Neural crest cell (in vitro differentiated cells): ENCODE measurements at places on chromosomes 3 and 15. TPM values are rescaled to one million over a fixed set of nuclear protein-coding genes. Genes with fewer than 3 reads are reported as not detected.

DNA sequence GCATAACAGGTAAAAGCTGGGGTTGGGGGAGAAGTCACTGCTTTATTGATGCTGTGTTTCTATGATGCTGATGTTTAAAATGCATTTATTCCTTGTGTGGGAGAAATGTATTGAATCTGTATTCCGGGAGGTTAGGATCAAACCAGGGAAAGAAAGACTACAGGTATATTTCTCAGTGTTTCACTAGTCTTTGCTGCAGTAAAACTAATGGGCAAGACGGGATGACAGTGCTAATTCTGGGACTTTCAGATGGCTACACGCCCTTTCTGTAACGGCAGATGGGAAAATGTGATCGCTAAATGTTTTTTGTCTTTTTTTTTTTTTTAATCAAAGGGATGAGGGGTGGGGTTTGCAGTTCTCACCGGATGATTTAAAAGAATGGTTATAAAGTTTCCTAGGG is 393 bp downstream of the CNTN6 start:
- H3K4me1 ChIP-seq, result peaks cover 17% of the 10 kb centered on the region
- no peaks in the 10 kb centered on the region for H3K36me3 ChIP-seq
- no peak for DNase-seq
- no peaks in the 10 kb centered on the region for H3K27me3 ChIP-seq
- peak overlapping the region; percentile 60 for H3K4me3 ChIP-seq
- H3K27ac ChIP-seq, result no peak overlapping the region

DNA sequence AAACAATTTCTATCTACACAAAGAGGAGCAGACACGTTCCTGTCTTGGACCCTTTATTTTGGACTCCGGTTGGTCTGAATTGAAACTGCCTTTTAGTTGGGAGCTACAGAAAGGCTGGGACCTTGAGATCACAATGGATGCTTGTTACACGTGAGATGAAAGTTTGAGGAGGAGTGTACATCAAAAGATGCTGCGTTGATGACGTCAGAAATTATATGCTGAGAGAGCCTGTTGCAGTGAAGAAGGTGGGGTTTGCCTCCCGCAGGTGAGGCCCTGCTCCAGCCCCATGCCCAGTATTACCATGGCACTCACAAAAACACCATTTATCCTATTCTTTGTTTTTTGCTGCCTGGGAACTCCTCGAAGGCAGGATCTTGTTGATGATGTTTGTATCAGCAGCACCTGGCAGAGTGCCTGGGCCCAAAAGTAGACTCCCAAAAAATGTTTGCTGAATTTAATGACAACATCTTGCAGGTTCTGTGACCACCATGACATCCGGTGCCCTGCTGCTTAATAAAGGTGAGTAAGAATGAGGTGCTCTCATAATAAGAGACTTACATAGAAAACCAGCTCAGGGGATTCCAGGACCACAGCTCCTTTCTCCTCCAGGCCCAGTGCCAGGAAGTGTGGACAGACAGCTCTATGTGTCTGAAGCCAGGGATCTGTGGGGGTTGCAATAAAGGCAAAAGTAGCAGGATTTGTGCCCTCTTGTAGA is 136.1 kb upstream of the UBE2E1 start:
- no peak overlapping the region for H3K4me3 ChIP-seq
- no peak for DNase-seq
- no peak overlapping the region for H3K27ac ChIP-seq
- peaks cover 4% of the 10 kb centered on the region for H3K4me1 ChIP-seq
- H3K27me3 ChIP-seq, result no peaks in the 10 kb centered on the region
- no peaks in the 10 kb centered on the region for H3K36me3 ChIP-seq

The RTP1 gene
- not detected in 2 replicates for total RNA-seq

GRCh38 chr3:38011111-38011510 is 18.3 kb downstream of the PLCD1 start:
- H3K27ac ChIP-seq, result no peak overlapping the region
- no peaks in the 10 kb centered on the region for H3K4me1 ChIP-seq
- H3K27me3 ChIP-seq, result no peaks in the 10 kb centered on the region
- no peak for DNase-seq
- no peak overlapping the region for H3K4me3 ChIP-seq

DNA sequence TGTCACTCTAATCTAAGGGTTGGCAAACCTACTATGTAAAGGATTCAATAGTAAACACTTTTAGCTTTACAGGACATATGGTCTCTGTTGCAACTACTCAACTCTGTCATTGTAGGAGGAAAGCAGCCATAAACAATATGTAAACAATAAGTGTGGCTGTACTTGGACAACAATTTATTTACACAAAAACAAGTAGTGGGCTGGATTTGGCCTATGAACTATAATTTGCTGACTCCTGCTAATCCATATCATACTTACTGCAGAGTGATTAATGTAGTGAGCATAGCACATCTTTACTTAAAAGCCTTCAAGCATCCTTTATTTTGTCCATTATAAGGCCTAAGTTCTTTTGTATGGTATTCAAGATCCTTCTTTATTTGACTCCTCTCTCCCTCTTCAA is 441.9 kb downstream of the ZIC1 start:
- H3K27me3 ChIP-seq, result no peaks in the 10 kb centered on the region
- H3K4me3 ChIP-seq, result no peak overlapping the region
- no peaks in the 10 kb centered on the region for H3K36me3 ChIP-seq

DNA sequence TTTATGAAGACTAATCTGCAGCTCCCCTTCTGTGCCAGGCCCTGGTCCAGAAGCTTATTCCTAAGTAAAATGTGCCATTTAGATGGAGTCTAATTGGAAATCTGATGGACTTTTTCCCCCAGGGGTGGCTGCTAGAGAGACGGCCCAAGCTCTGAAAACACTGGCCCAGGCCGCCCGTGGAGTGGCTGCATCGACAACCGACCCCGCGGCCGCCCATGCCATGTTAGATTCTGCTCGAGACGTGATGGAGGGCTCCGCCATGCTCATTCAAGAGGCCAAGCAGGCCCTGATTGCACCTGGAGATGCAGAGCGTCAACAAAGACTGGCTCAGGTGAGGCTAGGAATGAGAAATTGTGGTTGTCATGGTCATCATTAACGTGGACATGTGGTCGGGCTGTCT is 305.8 kb upstream of the TPM1 start:
- no peak overlapping the region for H3K4me3 ChIP-seq
- no peak overlapping the region for H3K27ac ChIP-seq
- peaks cover 9% of the 10 kb centered on the region for H3K4me1 ChIP-seq
- no peak for DNase-seq
- peaks cover 7% of the 10 kb centered on the region for H3K36me3 ChIP-seq

The EPB42 gene
- not detected in 2 replicates for total RNA-seq

DNA sequence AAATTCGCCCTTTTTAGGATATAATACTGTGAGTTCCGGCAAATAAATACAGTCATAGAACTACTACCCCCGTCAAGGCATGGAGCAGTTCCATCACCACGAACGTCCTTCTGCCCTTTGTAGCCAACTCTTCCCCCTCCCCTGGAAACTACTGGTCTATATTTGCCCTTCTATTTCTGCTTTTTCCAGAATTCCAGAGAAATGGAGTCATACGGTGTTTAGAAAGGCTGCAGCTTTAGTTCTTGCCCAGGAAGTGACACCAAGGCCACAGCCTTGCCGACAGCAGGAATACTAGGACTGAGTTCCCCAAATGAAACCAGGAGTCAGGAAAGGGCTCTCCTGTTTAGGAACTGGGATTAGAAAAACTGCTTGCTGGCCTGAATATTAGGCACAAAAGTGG is 291.2 kb downstream of the FAM43A start:
- no peak overlapping the region for H3K27ac ChIP-seq
- H3K36me3 ChIP-seq, result no peaks in the 10 kb centered on the region
- no peak overlapping the region for H3K4me3 ChIP-seq
- DNase-seq, result no peak

- no peaks in the 10 kb centered on the region for H3K36me3 ChIP-seq
- no peak overlapping the region for H3K27ac ChIP-seq
- no peaks in the 10 kb centered on the region for H3K4me1 ChIP-seq
- DNase-seq, result no peak
- peaks cover 18% of the 10 kb centered on the region for H3K27me3 ChIP-seq
- no peak overlapping the region for H3K4me3 ChIP-seq
Observed at GRCh38 chr3:139715166-139715565, 37.4 kb upstream of the NMNAT3 start.
